ENCODE measurements at places on chromosomes 7 and 10.
A peak's percentile ranks its signal among the peaks of the same experiment; 100 is the strongest.

GRCh38 chr7:42247301-42247700 is 10.3 kb upstream of the GLI3 start:
- no peak for DNase-seq

DNA sequence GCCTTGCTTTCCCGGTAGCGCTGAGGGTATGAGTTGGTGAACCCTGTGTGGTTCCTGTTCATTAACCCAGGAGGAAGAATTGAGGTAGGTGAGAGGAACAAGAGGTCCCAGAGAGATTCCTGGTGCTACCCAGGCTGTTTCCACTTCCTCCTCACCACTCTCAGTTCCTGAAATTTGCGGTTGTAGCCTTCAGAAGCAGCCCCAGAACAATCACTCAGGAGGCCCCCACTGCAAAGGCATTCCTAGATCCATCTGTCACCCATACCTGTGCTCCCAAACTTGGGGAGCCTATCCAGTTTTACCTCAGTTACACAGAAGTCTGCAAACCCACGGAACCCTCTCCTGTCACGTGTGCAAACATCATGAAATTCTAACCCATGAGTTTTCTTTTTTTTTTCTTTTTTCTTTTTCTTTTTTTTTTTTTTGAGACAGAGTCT is 9.0 kb upstream of the PIP4K2A start:
- no peak for DNase-seq

DNA sequence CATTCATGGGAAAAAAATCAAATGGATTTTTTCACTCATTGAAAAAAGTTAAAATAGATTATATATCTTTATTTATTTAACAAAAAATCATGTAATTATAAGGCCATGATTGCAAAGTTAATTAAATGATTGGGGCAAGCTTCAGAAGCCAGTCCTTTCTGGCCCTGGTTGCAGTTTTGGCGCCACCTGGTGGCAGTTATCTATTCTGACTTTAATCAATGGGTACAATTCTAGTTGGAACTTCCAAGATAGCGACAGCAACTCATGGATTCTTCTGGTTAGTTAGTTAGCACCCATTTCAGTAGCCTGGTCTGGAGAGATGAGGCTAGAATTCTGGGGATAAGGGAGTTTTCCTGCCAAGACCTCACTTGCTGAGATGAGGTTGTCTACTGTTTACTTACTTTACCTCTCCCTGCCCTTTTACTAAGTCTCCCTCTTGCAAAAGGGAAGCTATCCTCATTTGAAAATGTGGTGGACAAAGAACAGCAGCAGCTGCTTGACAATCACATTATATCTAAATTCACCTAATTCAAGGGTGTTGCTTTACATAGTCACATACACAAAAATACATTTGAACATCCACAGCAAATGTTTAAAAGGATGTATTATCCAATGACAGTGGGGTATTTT is 42.3 kb downstream of the NOC3L start:
- peak; percentile 31 for DNase-seq

GRCh38 chr7:148700661-148701064 is 2.0 kb downstream of the CUL1 start:
- no peak for DNase-seq

DNA sequence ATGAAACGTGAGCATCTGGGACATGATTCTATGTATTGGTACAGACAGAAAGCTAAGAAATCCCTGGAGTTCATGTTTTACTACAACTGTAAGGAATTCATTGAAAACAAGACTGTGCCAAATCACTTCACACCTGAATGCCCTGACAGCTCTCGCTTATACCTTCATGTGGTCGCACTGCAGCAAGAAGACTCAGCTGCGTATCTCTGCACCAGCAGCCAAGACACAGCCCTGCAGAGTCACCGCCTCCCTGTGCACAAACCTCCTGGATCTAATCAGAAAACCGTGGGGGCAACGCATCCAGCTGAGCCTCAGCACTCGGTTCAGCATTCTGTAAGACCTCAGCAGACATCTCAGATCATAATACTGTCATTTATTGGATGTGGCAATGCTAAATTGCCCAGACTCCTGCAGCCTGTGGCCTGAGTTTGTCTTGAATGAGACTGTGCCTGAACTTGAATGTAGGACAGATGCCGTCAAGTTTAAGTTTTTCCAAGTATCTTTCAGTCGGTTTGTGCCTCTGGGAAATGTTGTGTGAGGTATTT is 41.5 kb upstream of the PRSS58 start:
- no peak for DNase-seq

DNA sequence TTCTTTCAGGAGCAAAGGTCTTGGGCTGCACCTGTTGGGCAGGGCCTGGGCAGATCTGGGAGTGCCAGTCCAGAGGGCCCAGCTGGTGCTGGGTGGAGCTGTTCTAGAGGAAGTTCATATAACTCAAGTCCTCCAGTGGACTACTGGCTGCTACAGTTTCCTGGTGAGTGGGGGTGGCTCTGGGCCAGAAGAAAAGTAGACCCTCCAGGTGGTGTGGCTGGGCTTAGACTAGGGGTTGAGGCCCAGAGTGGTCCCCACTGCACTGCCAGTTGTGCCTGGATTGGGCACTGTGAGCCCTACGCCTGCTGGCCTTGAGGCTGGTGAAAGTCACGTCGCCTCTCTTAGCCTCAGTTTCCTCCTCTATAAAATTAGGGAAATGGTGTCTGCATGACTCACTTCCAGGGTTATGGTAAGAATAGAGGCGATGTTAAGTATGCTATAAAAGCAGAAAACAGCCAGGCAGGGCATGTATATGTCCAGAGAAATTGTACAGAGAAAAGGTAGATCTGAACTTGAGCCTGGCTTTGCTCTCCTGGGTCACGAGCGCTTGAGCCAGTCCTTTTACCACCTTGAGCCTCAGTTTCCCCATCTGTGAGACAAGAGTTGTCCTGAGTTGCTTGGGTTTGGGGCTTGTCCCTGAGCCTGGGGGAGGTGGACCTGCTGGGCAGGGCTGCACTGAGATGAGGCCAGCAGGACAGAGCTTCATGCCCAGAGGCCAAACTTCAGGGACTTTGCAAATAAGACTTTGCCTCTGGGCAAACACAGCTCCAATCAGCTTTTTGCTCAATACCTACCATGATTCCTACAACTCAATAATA is 3.8 kb upstream of the CLDN3 start:
- DNase-seq = no peak

- DNase-seq = no peak
Observed at GRCh38 chr10:125417605-125418004, 257.2 kb upstream of the CTBP2 start.

GRCh38 chr7:23356726-23357125 is 57.6 kb downstream of the MALSU1 start:
- no peak for DNase-seq

DNA sequence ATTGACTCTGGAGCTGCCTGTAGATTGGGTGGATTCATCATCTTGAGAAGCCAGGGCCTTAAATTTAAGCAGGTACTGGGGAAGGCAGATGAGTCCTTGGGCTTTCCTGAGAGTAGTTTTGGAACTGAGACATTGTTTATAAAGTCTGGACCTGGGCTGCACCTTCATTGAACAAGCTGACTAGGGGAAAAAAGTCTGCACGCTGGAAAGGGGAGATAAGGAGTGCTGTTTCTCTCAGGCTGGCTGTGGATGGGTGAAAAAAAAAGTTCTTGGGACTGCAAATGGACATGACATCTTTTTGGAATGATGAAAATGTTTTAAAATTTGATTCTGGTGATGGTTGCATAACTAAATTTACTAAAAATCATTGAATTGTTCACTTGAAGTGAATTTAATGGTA is 12.0 kb downstream of the SEC24C start:
- no peak for DNase-seq

GRCh38 chr10:33815776-33816175 is 481.3 kb upstream of the NRP1 start:
- DNase-seq = no peak

- no peak for DNase-seq
Observed at GRCh38 chr7:77450613-77451012, 34.5 kb upstream of the GSAP start.

GRCh38 chr7:40763319-40764287 is 628.8 kb downstream of the SUGCT start:
- DNase-seq = no peak

DNA sequence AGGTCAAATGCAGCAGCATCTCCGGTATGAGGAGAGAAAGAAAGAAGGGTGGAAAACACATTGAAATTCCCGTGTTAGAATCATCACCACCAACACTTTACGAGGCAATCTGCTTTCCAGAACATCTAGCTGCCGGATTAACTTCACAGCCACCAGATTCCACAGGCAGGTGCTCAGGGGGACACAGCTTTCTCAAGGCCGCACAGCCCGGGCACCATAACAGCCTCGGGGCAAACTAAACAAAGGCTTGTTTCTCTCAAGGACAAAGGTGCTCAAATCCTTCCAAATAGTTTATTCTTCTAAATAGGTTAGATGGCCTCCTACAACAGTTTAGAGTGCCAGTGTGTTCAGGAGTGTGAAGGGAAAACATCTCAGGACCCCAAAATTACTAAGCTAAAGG is 156.3 kb downstream of the DIP2C start:
- no peak for DNase-seq

GRCh38 chr7:37289367-37289766 is 159.3 kb downstream of the ELMO1 start:
- no peak for DNase-seq

DNA sequence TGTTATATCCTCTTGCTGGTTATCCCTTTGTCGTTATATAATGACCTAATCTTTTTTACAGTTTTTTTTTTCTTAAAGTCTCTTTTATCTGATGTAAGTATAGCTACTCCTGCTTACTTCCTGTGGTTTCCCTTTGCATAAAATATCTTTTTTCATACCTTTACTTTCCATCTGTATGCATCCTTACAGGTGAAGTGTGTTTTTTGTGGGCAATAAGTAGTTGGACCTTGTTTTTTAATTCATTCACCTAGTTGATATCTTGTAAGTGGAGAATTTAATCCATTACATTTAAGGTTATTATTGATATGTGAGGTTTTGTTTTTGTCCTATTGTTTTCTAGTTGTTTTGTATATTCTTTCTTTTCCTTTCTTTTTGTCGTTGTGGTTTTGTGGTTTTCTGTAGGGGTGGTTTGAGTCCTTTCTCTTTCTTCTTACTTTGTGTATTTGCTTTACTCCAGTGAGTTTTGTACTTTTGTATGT is 168.6 kb downstream of the MLLT10 start:
- no peak for DNase-seq

DNA sequence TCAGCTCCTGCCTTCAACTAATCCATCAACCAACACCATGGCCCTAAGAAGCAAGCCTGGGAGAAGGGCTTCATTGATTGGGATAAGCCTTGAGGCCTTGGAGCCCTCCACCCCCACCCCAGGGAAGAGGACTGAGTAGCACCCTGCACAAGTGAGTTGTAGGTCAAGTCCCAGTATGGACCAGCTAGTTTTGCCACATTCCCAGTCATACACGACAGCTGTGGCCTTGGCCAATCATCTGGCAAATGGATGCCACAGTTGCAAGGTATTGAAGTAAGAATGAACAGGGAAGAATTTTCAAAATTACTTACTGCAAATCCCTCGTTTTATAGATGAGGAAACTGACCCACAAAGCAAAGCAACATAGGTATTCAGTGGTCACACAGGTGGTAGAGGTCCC is 109.7 kb downstream of the STRA8 start:
- no peak for DNase-seq

DNA sequence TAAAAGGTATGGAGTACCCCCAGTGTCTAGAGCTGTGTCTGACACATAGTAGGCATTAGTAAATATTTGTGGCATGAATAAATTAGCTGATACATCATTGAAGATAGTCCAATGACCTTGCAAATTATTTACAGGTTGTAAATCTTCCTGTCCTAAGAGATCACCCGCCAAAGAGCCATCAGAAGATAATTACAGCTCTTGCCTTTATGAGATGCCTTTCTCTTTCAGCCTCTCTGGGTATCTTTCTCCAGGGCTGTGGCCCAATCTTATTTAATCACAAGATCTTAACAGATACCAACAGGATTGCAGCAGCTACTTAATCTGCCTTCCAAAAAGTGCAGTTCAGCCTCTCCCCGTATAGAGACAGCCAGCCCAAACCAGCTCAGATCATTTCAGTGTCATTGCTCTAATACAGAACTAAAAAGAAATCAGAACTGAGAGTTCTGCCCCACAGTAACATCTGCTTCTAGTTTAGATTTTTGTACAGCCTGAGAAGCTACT is 41.5 kb downstream of the MYOF start:
- DNase-seq = no peak

- DNase-seq = no peak
Observed at GRCh38 chr7:157613575-157614322, 276.9 kb downstream of the DNAJB6 start.

DNA sequence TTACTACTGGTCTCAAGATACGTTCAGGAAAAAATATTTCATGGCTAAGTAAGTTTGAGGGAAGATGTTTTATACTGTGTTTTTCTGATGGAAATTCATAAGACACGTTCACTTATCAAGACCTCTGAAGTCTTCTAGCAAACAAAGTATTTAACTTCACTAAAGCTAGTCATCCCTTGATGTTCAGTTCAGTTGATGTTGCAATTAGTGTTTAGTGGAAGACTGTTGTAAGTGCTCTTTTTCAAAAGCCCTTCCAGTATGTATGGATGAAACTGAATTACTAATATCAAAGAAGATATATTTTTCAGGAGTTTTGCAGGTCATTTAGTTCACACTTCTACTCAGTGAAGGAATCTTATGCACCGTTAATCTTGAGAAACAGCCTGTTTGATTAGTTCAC is 25.1 kb downstream of the CUL1 start:
- DNase-seq = no peak

DNA sequence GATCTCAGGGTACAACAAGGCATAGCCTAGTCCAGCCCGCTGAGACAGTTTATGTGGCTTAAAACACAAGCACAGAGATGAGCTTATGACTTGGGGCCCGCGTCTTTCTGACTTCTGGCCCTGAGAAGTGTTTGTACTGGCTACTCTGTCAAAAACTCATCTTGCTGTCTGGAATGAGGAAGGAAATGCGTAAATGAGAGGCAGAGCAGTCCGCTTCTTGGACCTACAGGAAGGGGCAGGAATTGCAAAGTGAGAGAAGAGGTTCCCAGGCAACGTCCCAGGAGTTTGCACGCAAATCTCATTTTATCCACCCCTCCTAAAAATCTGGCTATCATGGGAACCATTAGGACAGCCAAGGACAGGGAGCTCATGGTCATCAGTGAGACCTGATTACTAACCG is 5.5 kb downstream of the ANXA11 start:
- DNase-seq = no peak

DNA sequence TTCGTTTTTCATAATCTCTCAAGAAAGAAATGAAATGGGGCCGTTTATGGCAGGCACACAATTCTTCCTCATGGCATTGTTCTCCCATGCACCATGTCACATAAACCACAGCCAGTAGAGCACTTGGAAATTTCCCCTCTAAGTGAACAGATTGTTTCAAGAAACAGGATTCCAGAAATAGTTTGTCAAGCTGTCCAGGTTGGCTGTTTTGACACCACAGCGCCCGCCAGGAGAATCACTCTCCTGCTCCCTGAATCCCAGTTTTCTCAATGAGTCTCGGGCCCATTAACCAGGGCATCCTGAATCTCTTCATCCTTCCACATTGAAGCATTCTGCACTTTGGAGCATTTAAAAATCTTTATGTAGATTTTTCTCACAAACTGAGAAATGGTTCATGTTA is 172.2 kb upstream of the NEBL start:
- no peak for DNase-seq
